ENCODE measurements at places on chromosomes 1 and 21. TPM values are rescaled to one million over a fixed set of nuclear protein-coding genes. Genes with fewer than 3 reads are reported as not detected.
A peak's percentile ranks its signal among the peaks of the same experiment; 100 is the strongest.

Gene PALMD
- 120 TPM for total RNA-seq

Gene CFAP107
- not detected for total RNA-seq

Gene GPX7
- total RNA-seq = 17.4 TPM

DNA sequence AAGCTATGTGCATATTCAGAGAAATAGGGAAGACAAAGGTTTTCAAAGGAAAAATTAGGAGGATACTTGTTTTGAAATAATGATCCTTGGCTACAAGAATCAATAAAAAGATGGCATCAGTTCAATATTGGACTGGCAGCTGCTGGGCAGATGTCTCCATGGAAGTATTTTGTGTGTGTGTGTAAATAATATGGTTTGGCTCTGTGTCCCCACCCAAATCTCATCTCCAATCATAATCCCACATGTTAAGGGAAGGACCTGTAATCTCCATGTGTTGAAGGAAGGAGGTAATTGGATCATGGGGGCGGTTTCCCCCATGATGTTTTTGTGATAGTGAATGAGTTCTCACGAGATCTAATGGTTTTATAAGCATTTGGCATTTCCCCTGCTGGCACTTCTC is 40.4 kb upstream of the LRRC7 start:
- no peak for DNase-seq
- no peaks in the 10 kb centered on the region for H3K36me3 ChIP-seq
- no peaks in the 10 kb centered on the region for H3K27me3 ChIP-seq
- no peak overlapping the region for H3K4me3 ChIP-seq

DNA sequence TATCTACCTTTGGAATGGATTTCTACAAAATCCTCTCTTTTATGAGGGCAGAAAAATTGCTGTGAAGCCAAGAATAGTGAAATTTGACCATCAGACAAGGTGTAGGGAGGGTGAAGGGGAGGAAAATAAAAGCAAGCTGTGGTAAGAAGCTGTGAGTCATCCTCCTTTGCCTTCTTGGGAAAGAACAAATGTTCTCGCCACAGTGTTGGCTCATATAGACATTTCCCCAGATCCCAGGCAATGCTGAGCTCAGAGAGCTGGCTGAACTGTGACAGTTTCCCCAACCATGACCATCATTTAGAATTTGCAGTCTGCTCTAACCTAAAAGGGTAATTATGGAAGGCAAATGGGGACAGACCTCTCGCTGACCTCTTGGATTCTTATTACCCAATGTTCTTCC is 235.4 kb downstream of the PBX1 start:
- no peaks in the 10 kb centered on the region for H3K4me1 ChIP-seq
- peak overlapping the region; percentile 22 for H3K27ac ChIP-seq
- no peak overlapping the region for H3K4me3 ChIP-seq
- DNase-seq = no peak

- no peak for DNase-seq
- peaks cover 17% of the 10 kb centered on the region for H3K36me3 ChIP-seq
- H3K27ac ChIP-seq = peak overlapping the region; percentile 2
Observed at GRCh38 chr21:44304011-44304616, 4.3 kb downstream of the PFKL start.

Data from heart left ventricle (tissue), 16 donors.